Fibroblast of skin of right biceps (primary cell): ENCODE measurements at places on chromosomes 12 and 14.

DNA sequence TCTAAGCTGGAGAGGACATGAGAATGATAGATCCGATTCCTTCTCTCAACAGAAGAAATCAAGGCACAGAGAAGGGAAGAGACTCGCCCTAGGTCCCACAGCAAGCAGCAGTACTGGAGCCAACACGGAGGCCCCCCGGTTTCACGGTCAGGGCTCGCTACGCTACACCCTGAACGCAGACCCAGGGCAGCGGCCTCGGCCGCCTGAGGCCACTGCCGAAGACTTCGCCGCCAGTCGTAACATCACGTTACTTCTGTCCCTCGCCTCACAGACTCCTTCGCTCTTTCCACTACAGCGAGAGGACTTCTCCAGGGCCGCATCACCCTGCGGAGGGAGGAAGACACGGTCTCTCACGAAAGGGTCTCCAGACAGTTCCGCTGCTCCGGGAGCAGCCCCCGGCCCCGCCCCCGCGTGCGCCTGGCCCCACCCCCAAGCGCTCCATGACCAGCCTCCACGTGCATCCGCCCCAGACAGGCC, 411 bp upstream of the DCAF4 start:
- DNase-seq, result no peak

DNA sequence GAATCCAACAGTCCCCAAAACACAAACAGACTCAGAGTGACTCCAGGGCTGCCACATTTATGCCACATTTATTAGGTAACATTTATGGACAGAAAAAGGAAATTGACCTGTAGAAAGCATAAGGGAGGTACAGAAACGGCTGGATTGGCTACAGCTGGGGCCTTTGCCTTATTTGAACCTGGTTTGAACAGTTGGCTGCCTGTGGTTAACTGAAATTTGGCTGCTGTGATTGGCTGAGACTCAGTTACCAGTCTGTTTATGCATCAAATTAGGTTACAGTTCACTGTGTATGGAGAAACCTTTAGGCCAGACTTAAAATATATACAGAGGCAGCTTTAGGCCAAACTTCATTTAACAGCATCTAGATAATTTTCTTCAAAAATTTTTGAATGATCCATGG, 27.8 kb upstream of the PCNX1 start:
- DNase-seq, result no peak

DNA sequence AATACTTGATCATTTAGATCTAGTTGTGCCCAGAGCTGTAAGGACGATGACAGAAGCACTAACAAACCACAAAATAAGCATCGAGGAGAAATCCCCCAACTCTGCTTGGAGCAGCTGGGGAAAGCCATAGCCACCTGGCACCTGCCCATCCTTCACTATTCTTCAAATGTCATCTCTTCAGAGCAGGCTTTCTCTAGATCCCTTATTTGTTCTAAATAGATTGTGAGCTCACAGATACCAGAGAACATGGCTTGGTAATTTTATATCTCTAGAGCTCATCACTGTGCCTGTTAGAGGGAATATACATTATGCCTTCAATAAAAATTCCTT, 50.9 kb downstream of the GRIP1 start:
- DNase-seq, result no peak

GRCh38 chr12:10512798-10513197, 7.1 kb downstream of the EIF2S3B start:
- DNase-seq, result no peak

GRCh38 chr12:107560165-107560898, 125.3 kb upstream of the PWP1 start:
- DNase-seq, result peak; percentile 7

DNA sequence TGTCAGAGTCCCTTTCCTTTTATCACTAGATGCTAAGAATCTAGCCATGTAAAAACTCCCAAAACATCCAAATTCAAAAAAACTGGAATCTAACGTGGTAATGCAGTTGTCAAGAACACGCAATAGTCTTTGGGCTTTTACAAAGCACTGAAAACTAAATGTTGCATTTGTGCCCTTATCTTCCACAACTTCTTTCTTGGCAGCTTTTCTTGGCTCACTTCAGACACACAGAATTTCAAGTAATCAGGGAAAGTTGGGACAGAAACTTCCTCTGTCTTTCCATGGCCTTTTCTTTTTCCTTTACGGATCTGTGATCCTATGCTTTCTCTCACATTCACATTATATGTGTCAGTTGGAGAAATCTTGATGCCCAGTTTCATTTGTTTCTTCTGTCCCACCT, 136.0 kb downstream of the CRADD start:
- no peak for DNase-seq

DNA sequence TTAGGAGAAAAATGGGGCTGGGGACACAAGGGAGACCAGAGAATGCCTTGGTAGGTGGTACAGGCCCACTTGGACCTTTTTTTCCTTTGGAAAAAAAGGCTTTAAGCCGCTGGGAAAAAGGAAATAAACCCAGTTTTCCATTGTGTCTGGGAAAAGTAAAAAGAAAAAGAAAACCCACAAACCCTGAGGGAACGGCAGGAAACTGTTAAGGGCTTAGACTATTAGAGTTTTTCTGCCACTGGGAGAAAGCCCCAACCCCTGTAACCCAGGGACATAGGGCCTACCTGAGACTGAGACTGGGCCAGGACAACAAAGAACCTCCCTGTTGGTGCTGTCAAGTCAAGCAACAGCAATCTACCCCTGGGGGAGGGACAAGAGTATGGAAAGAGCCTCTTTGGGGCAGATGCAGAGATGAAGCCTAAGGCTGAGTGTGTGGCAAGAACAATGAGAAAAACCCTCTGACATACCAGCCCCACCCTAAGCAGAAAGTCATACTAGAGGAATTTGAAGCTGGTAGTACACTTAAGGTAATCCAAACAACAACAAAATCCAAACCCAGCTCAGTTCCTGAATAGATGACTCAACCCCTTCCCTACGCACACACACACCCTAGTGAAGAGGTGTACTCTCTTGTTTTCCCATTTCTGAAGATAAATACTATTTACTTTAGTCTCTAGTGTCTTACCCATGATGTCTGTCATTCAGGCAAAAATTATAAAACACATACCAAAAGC, 22.8 kb downstream of the ATF1 start:
- peak; percentile 88 for DNase-seq
